ENCODE measurements at places on chromosomes 5 and 9.

DNA sequence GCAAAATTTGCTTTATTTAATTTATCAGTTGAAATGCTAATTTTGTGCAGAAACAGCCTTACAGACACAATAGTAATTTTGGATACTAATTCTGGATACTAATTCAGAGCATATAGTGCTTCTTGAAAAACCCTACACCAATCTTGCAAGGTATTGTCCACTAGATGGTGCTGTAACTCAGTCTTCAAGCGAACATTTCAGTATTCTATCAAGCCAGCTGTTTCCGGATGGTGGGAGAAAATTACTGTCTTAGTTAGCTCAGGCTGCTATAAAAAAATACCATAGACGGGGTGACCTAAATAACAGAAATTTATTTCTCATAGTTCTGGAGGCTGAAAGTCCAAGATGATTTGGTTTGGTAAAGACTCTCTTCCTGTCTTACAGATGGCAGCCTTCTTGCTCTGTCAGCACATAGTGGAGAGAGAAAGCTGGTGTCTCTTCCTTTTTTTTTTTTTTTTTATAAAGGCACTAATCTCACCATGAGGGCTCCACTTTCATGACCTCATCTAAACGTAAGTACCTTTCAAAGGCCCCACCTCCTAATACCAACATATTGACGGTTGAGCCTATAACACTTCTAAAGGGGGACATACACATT lies 1306.5 kb upstream of the CDH9 start:
- no peak for DNase-seq

DNA sequence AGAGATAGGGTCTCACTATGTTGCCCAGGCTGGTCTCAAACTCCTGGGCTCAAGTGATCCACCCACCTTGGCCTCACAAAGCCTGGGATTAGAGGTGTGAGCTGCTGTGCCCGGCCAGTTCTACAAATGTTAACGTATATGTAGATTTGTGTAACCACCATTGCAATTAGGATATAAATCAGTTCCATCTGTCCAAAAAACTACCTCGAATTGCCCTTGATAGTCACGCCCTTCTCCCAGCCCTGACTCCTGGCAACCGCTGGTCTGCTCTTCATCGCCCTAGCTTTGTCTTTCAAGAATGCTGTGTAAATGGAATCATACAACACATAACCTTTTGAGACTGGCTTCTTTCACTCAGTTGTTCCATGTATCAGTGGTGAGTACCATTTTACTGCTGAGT lies 46.1 kb upstream of the PPARGC1B start:
- no peak for DNase-seq

GRCh38 chr9:27600256-27600655 lies 27.0 kb upstream of the C9orf72 start:
- no peak for DNase-seq

- DNase-seq: no peak
These were observed 874.7 kb downstream of the EFNA5 start for GRCh38 chr5:106796081-106796480.

- DNase-seq: no peak
These were observed 128.3 kb downstream of the C5orf15 start for GRCh38 chr5:133840168-133840567.

GRCh38 chr5:89276566-89277305 lies 393.8 kb upstream of the MEF2C start:
- DNase-seq: no peak

- DNase-seq: peak; percentile 14
These were observed 158.0 kb upstream of the PPP1R26 start for GRCh38 chr9:135321580-135321979.

DNA sequence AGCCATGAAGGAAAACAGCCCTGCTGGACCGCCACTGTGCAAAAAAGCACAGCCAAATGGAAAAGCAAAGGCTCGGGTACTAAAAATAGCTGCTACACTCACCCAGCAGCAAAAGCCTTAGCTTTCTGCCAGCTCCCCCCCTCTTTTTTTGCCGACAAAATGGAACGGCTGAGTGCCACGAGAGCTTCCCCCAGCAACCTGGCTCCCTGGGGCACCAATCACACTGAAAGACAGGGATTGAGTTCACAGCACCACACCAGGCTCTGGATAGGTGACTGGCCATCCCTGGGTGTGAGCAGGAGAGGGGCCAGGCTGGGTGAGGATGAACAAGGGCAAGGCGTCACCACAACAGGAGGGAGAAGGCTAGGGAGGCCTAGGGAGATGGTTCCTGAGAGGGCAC lies 66.7 kb downstream of the SIL1 start:
- DNase-seq: no peak

- DNase-seq: peak; percentile 22
These were observed 4.6 kb upstream of the SAR1B start for GRCh38 chr5:134637116-134637721.

GRCh38 chr5:68395302-68395701 lies 179.7 kb downstream of the PIK3R1 start:
- DNase-seq: no peak

- DNase-seq: no peak
These were observed 9.6 kb downstream of the C9orf152 start for GRCh38 chr9:110198357-110198756.

DNA sequence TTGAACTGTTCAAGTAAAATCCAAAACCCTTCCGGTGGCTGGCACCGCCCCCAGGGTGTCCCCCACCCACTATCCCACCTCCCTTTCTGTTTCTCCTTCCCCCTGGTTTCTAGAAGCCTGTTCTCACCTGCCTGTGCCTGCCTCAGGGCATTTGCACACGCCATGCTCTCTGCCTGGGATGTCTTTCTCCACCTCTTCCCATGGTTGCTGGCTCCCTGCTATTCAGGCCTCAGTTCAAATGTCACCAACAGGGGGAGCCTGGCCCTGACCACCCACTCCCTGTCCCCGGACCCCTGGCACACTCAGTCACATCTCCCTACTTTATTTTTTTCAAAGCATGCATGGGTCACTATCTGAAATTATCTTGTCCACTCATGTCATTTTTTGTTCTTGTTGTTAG lies 39.9 kb upstream of the EEIG1 start:
- no peak for DNase-seq

DNA sequence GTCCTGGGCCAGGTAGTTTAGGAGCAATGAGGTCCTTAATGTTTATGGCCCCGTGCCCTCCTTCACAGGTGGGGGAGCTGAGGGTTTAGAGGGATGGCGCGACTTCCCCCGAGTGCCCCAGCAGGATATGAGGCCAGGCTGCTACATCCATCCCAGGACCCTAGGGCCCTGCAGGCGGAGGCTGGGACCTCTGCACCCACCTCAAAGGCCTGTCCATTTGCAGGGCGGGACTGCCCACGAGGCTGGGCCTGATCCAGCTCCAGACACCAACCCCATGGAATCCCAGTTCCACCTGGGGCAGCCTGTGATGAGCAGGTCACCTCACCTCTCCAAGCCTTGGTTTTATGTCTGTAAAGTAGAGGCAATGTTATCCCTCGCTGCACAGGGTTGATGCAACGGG lies 142.1 kb downstream of the RXRA start:
- DNase-seq: no peak

GRCh38 chr9:109604781-109605180 lies 106.7 kb upstream of the PTPN3 start:
- DNase-seq: no peak

GRCh38 chr9:136644593-136645351 lies 17.9 kb upstream of the EGFL7 start:
- DNase-seq: peak; percentile 89

- DNase-seq: no peak
These were observed 158.1 kb upstream of the MAST4 start for GRCh38 chr5:66438087-66438486.

- no peak for DNase-seq
These were observed 25.9 kb upstream of the ASPN start for GRCh38 chr9:92508018-92508820.

DNA sequence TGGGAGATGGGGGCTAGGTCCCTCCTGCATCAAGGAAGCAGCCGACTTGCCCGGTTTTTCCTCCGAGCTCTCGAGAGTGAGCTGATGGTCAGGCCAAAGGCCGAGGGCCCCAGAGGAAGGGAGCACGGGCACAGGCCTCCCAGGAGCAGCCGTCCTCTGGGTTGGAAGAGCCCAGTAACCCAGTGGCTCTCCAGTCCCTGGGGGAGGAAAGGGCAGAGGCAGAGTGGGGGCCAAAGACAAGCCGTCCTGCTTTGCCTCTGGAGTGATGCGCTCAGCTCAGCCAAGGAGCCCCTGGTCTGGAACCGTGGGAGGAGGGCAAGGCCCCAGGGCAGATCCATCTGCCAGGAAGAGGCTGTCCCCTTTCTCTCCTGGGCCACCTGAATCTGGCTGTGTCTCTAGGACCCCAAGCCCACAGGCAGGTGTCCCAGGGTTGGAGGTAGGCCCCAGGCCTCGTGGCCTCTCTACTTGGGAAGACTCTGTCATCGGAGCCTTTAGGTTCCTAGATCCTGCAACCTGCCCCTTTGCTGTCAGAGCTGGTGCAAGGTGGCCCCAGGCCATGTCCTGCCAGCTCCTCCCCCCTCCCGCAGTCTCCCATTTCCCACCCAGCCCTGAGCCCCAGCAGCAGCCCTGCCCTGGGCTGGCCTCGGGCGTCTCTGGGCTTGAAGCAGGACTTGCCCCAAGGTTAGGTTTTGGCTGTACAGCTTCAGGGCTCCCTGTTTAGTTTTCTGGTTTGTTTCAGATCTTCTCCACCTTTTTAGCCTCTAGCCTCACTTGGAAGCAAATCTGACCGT lies 224.1 kb downstream of the CACNA1B start:
- peak; percentile 33 for DNase-seq

- no peak for DNase-seq
These were observed 20.9 kb downstream of the KLHL3 start for GRCh38 chr5:137714946-137715345.

GRCh38 chr9:37618817-37619216 lies 26.4 kb upstream of the TOMM5 start:
- DNase-seq: no peak

- DNase-seq: no peak
These were observed 10.7 kb downstream of the ARHGAP26 start for GRCh38 chr5:142780871-142781270.

DNA sequence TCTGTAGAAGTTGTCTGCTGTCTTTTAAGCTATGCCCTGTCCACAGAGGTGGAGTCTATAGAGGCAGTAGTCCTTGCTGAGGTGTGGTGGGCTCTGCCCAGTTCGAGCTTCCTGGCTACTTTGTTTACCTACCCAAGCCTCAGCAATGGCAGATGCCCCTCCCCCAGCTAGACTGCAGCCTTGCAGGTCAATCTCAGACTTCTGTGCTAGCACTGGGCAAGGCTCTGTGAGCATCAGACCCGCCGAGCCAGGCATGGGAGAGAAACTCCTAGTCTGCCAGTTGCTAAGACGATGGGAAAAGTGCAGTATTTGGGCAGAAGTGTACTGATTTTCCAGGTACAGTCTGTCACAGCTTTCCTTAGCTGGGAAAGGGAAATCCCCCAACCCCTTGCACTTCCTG lies 694.1 kb upstream of the CDH6 start:
- DNase-seq: no peak

DNA sequence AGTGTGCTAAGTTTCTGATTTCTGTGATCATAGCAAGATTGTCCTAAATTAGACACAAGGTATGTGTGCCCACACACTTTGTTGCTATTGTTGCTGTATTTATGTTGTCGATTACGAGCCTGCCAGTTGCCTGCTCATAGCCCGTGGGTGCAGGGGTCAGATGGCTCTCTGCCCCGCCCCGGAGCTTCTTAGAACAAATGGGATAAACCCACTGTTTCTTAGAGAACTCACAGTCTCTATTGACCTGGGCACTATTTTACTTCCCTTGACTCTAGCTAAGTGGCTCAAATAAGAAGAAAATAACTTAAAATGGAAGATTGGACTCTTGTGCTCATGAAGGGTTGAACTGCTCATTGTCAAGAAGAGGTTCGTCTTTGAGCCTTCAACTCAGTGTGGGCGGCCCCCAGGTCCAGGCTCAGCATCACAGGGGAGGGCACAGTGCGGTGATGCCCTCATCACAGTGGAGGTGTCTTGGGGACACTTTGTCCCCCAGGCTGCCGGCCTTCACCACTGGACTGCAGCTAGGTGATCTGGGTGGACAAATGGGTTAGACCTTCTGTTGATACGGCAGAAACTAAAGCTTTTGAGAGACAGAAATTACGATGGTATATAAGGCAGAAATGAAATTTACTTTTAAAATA lies 155.5 kb downstream of the TENT4A start:
- DNase-seq: no peak

- no peak for DNase-seq
These were observed 93.5 kb upstream of the SMIM23 start for GRCh38 chr5:171692107-171692506.

DNA sequence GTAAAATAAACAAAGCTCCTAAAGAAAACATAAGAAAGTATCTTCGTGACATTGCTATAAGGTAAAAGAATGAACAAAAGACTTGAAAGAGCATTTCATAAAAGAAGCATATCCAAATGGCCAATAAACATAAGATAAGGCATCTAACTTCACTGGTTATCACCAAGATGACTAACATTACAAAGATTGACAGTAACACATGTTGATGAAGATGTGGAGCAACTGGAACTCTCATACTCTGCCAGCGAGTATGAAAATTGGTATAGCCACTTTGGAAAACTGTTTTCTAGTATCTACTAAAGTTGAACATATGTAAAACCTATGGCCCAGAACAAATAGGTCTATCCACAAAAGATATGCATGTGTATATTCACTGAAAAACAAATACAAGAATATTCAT lies 150.5 kb downstream of the SNX18 start:
- no peak for DNase-seq

GRCh38 chr5:159658266-159658925 lies 257.9 kb upstream of the ADRA1B start:
- DNase-seq: no peak

DNA sequence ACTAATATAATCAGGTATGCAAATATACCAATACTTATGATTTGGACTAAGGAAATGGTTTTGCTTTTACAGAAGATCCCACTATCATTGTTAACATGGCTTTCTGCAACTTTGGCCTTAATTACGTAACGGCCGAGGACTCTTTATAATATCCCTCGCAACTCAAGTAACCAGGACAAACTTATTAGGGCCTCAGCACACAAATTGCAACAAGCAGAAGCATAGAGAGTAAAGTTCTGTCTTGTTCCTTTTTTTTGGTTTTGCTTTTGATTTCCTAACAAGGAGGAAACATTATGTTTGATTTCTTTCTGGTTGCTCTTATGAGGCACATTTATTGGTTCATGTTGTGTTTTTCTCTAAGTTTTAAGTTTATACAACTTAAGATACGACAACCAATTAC lies 60.4 kb downstream of the RORB start:
- no peak for DNase-seq

GRCh38 chr5:55146080-55146479 lies 13.9 kb upstream of the GPX8 start:
- no peak for DNase-seq

- DNase-seq: no peak
These were observed 33.3 kb downstream of the FBXL7 start for GRCh38 chr5:15533129-15533893.

Data from activated effector memory CD4-positive, alpha-beta T cell treated with anti-CD3 and anti-CD28 coated beads, Interleukin-2, amount 50 U/mL, for 16 hours (primary cell).